NCI-H1105 treated with DMSO at 0.1 percent for 48 hours (cell line): ENCODE measurements at places on chromosomes 12 and 14.

- no peak for DNase-seq
These were observed 21.2 kb downstream of the SLC11A2 start for GRCh38 chr12:51005030-51005429.

DNA sequence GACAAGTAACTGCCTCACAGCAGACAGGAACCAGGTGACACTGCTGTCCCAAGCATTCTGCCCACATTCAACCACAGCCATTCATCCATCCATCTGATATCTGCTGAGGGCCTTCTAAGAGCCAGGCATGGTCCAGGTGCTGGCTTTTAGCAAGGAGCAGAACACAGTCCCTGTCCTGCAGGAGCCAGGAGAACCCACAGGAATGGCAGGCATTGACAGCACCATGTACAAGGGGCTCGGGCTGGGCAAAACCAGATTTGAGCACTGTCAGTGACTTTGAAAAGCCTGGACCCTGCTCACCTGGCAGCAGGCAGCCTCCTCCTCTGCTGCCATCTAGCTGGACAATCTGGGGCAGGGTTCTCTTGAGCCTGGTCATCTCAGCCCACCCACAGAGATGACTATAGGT lies 137.0 kb downstream of the ZFP36L1 start:
- no peak for DNase-seq

DNA sequence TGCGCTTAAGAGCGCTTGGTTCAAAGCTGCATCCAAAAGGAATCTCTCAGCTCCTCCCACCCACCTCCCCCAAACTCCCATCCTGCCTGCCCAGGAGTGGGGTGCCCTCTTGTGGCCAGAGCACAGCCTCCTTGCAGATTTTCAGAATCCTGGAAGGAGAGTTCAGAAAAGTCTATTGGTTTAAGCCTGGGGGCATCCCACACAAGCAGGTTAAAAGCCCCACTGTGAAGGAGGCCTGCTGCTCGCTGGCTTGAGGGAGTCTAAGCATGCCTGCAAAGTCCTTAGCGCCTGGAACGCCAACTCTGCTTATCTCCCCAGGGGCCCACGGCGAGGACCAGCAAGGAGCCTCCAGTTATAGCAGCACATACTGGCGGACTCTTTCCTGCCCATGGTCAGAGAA lies 297.1 kb downstream of the KSR2 start:
- no peak for DNase-seq

DNA sequence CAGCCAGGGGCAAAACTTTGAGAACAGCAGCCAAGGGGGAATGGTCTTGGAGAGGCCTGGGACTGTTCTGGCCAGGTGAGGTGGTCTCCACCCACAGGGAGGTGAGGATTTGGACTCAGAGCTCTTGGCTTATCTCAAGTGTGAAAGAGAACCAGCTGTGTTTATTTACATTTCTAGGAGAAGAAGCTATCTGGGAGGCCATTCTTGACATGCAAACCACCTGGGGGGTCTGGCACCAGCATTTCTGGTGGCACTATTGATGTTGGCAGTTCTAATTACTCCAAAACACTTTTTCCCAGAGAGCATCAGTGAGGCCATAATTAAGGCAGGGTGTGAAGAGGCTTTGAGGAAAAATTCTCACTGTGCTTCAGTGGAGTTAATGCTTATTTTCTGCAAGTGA lies 95.1 kb downstream of the CAND1 start:
- peak; percentile 42 for DNase-seq

DNA sequence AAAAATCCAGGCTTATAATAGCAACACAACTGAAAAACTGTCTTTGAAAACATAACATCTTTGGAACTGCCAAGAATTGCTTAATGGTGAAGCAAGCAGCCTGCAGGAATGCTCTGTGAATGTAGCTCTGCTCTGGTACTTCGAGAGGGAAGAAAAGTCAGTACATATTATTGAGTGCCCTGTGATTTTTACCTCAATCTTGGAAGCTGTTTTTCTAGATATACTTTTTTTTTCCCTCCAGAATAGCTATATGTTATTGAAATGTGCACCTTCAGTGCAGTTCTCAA lies 508.1 kb downstream of the PCNX1 start:
- DNase-seq = no peak

- DNase-seq = no peak
These were observed 268.7 kb downstream of the TMEM132D start for GRCh38 chr12:129635021-129635685.

DNA sequence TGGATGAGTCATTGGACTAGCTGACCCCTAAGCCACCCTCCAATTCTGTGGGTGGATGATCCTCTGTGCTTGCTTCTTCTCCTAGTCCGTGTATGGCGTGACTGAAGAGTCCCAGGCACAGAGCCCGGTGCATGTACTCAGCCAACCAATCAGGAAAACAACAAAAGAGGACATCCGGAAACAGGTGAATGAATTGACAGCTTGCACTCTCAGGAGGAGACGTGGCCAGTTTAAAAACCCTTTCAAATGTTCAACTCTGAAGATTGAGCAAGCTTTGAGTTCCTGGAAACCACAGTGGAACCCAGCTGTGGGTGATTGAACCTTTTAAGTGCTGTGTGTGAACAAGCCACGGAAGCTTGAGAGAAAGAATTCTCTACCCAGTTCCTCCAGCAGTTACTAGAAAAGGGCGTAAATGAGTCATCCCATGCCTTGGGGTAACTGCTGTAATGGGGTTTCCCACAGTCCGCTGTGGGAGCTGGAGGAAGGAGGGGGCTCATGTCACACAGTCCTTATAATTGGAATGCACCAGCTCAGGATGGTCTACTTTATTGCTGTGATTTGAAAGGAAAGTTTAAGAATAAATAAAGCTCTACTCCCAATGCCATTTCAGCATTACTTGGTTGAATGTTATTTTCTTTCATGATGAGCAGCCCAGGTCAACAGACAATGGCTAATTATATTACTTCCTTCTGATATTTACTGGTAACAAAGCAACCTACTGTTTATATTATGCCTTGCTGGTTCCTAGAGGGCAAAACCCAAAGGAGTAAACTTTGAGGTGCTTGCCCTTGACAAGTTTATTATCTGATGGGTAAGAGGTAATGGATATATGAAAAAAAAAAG lies 417.0 kb downstream of the DPF3 start:
- DNase-seq = no peak

DNA sequence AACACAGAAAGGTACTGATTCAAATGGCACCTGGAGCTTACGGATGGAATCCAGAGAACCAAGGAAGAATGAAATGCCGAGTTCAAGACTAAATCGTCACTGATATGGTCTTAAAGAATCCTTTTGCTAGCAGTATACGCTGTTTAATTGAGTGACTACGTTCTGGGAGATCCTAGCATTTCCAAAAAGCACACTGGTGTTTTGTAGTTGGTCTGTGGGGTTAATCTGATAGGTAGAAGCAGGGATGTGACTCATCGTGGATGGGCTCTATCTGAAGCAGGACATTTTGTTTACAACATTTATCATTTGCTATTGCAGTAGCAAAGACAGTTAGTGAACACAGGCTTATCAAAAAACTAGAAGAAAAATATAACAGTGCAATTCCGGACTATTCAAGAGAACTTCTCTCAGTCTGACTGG lies 169.2 kb upstream of the HMGA2 start:
- DNase-seq = no peak

DNA sequence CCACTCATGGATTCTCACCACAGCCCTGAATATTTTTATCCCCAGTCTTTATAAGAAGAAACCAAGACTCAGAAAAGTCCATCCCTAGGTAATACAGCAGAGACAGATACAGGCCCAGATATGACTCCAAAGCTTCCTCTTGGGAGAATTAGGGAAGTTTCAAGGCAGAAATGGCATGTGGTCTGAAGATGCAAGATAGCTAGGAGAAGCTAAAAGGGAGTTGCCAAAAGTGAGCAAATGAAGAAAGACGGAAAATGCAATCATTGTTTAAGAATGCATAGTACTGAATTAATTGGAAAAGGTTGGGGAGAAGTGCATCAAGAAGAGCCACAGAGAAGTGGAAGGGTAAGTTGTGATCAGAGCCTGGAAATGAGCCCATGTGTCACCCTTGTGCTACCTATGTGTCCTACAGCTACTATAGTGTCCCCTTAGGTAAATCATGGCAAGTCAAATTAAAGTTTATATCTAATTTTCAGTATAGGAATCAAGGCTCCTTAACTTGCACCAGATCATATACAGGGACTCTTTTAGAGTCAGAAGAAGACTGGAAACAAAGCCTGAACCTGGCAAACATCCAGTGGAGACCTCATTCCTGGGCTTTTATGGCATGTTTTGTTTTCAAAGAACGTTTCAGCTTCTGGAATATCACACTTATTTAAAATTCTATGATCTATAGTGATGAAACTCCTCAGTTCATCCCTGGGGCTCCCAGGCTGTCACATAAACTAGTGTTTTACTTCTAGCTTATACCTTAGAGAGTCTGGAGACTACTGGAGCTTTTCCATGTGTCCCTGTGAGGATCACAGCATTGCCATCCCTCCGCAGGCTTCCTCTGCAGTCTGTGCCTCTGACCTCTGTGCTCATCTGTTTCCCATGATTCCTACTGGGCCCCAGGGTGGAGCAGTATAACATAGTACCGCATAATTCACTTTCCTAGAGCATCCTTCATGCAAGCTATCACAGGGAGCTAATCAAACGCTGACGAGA lies 189.0 kb upstream of the CDKN3 start:
- no peak for DNase-seq
